ENCODE measurements at places on chromosomes 13 and 19.

- no peak for DNase-seq
Observed at GRCh38 chr13:108383667-108384066, 114.1 kb downstream of the TNFSF13B start.

DNA sequence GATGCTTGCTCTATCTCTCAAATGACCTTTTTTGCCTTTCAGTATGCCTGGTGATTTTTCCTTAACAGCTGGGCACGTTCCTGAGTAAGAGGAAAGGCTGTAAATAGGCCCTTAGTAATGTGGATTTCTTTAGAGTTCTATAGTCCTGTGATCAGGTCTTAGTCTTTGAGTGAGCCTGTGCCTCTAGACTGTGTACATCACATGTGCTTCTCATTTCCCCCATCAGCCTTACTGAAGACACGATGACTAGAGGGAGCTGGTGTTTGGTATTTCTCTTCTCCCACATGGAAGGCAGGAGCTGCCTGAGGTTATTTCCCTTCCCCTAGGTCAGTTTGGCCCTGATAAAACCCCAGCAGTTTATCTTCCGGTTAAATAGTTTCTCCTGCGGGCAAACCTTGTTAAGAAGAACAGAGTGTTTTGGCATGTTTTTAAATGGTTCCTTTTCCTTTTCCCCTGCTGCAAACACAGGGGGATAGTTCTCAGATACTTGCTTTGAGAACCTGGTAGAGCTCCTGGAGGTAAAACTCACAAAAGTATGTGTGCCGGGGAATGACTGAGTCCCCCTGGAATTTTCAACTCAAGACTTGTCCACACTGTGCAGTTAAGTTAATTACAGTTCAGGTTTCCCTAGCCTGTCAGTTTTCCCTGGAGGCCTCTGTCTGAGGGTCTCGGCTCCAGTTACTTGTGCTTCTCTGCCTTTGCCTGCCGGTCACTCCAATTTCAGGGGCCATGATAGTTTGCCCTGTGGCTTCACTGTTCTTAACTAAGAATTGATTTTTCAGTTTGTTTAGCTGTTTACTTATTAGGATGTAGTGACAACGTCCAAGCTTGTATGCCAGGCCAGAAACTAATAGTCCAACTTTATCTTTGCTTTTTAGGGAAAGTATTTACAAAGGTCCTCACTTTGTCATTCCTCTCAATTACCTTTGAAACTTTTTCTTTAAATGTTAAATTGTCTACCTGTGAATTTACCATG lies 94.4 kb downstream of the URI1 start:
- DNase-seq, result no peak

DNA sequence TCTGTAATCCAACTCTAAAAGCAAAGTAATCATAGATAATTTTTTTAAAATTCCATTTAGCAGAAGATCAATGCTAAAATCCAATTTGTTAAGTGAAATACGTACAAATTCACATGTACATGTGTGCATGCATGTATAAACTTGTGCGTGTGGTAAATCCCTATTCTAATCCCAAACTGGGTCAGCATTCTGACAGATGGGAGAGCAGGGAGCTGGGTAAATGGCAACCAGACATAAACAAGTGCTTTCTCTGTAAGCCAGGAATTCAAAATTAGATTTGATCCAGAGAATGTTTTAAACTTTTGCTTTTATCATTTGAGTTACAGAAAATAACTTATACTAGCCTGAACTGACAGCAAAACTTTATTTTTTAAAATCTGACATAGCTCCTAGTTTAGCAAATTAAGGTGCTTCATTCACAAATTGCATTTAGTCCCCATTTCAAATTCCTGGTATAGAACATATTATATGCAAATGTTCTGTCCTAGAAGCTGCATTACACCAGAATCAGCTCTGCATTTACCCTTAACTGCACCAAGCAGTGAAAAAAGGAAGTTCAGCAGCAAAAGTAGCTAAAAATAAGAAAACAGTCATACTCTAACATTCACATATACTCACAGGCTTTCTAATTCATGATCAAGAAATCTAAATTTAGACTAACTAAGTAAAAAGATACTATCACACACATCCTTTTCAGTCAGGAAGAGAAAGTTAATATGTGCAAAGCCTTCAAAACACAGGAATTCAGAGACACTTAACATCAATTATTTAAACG lies 32.6 kb downstream of the UBL3 start:
- no peak for DNase-seq

GRCh38 chr13:28316129-28316528 lies 177.8 kb downstream of the PAN3 start:
- DNase-seq, result no peak

- DNase-seq, result no peak
Observed at GRCh38 chr13:109007946-109008345, 378.5 kb downstream of the MYO16 start.

GRCh38 chr13:51601601-51602565 lies 17.6 kb downstream of the WDFY2 start:
- DNase-seq, result no peak

DNA sequence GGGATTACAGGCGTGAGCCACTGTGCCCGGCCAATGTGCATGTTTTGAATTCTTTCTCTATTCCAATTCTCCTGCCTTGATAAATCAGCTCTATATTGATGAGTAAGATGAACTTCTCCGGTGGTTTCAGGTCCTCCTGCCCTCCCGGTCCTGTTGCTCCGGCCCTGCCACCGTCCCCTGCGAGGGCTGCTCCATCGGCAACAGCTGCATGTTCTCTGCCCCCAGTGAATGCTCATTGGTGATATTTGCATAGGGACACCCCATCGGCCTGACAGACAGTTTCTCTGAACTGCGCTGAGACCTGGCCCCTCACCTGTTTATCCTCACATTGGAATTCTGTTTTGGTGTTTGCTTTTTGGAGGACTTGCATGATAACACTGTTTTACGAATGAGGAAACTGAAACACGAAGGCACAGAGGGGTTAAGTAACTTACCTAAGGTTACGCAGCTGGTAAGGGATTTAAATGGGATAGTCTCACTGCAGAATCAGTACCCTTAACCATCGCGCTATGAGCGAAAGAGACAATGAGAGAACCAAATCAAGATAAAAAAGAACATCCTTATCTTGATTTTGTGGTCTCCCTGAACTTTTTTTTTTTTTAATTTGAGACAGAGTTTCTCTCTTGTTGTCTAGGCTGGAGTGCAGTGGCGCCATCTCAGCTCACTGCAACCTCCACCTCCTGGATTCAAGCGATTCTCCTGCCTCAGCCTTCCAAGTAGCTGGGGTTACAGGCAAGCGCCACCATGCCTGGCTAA lies 32.2 kb downstream of the ZNF557 start:
- no peak for DNase-seq

DNA sequence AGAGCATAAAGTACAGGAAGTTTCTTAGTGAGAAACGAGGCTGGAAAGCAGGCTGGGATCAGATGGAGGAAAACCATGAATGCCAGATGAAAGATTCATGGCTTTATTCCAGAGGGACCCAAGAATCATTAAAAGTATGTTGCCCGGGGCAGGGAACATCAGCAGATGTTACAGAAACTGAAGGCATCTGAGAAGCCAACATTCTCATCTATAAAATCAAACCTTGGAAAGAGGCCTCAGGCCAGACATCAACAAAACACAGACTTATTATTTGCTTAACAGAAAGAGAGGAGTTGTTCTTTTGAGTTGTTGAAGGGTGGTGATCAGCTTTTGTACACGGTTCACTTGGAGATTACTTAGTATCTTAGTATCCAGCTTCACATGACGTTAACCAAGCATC lies 543.6 kb downstream of the RFC3 start:
- DNase-seq, result no peak

GRCh38 chr13:49146950-49147355 lies 73.2 kb upstream of the MLNR start:
- no peak for DNase-seq

GRCh38 chr13:51905787-51906186 lies 44.0 kb downstream of the CCDC70 start:
- DNase-seq, result no peak

GRCh38 chr19:3310711-3311110 lies 55.7 kb upstream of the NFIC start:
- DNase-seq, result no peak

DNA sequence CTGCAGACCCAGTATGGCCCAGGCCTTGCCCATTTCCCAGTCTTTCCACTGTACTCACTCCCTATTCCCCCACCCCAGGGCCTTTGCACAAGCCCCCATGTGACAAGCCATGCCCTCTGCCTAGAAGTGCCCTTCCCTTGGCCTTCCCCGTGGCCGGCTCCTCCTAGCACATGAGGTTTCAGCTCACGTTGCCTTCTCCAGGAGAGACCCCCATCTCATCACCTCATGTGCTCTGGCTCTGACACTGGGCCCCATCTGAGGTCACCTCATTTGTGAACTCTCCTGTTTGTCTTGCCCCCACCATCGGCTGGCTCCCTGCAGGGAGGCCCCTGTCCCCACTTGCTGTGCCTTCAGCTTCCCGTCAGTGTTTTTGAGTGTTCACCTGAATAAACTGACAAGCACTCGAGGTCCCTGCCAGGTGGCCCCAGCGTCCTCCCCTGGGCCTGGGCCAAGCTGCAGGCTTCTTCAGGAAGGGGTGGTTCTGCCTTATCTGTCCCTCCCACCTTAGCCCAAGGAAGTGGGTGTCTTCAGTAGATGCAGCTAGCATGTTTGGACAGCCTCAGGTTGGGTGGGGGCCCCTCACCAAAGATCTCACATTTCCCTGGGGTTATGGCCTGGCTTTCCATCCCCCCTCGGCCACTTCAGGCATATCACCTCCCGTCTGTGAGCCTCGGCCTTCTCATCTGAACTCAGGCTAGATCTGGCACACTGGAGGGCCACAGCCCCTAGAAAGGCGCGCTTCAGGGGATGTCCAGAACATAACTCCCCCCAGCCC lies 3.8 kb upstream of the SLC25A42 start:
- no peak for DNase-seq

GRCh38 chr13:110886870-110887596 lies 27.8 kb downstream of the ANKRD10 start:
- no peak for DNase-seq

DNA sequence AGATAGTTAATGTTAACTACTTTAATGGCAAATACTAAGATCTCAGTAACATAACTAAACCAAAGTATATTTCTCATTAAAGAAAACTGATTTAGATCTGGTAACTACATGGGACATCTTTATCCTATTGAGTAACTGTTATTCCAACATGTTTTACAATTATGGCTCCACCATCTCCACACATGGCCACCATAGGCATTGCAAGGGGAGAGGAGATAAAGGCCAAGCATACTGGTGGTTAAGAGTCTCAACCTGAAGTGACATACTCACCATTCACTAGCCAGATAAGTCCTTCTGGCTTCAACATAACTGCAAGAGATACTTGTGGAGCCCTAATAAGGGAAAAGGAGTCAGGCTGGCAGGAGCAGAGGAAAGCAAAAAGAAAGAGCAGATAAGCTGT lies 1586.4 kb upstream of the SPRY2 start:
- peak; percentile 28 for DNase-seq

- peak; percentile 91 for DNase-seq
Observed at GRCh38 chr19:17260842-17261325, 3.7 kb downstream of the USHBP1 start.

DNA sequence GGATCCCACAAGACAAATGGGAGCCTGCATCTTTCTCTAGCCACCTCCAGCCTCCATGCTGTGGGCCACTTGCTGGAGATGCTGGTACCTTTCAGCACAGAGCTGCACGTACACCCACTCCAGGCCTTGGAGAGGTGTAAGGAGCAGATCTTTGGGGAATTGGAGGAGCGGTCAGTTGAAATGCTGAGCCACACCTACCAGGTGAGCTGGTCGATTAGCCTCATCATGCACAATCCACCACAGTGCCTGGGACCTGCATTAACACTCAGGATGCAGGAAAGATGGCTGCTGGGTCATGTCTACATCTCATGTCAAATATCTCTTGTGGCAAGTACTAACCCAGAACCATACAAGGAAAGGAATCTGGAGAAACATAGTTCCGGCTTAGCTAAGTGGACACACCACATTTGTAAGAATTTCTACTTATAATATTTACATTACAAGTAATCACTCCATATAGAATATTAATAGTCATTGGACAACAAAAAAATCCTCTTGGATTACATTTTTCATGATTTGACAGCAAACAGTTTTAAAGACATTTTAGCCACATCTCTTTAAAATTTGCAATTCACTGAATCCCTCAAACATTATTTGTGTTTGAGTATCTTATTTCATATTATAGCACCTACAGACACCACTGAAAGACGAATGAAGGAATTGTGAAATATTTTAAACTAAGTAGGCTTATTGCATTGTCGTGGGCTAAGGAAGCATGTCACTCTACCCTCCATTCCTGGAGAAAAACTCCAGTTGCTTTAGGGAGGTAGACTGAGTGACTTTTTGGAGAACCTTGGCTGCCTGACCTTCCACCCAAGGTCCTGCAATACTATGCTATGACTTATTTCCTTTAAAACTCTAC lies 21.8 kb upstream of the MBNL2 start:
- no peak for DNase-seq

Measured in HEK293T (cell line).